T-helper 2 cell (primary cell): ENCODE measurements at places on chromosomes 5 and 9.

DNA sequence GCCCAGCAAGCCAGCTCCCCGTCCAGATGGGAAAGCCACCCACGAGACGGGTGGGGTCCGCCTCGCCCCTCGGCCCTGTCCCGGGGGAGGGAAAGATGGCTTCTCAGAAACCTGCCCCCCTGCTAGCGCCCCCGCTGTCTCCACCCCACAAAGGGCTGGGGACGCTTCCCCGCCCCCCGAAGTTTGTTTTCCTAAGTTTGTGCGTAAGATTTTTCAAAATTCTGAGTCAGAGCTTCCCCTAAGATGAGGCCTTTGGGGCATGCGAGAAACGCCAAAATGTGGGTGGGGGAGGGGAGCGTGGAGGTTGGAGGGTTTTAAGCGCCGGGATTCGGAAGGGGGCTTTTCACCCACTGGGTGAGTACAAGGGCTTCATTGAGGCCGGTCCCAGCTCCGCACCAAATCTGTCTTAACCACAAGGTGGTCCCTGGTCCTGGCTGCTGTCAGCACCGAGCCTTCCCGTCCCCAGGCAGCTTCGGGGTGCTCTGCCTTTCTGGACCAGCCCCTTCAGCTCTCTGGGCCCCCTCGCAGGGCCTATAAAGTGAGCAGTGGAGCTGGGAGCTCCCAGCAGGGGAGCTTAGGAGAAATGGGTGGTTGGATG lies 32.3 kb downstream of the PRRX2 start:
- DNase-seq, result no peak

GRCh38 chr9:94082553-94082952 lies 1.7 kb upstream of the PTPDC1 start:
- DNase-seq, result peak; percentile 69

- DNase-seq, result peak; percentile 15
These were observed 216.2 kb upstream of the CLINT1 start for GRCh38 chr5:158074992-158075769.

GRCh38 chr9:101477736-101478135 lies 42.2 kb upstream of the ALDOB start:
- DNase-seq, result no peak

DNA sequence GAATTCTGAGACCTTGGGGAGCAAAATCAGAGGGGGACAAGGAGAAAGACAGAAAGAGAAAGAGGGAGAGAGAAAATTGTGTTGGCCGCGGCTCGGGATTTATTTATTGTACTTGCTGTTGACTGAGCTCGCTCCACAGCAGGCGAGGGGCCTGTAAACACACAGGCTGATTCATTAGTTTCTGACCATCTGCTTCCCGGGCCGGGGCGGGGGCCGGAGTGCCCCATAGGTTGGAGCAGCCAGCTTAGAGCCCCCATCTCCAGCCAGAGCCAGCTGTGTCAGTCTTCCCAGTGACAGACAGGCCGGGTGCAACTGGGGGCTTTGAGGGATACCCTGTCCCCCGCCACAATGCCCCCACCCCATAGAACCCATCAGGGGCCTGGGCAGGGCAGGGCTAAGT lies 30.9 kb downstream of the NTNG2 start:
- DNase-seq, result no peak

GRCh38 chr5:79886456-79886855 lies 104.6 kb downstream of the MTX3 start:
- no peak for DNase-seq

- DNase-seq, result no peak
These were observed 1.1 kb upstream of the TLE4 start for GRCh38 chr9:79570448-79571308.

- peak; percentile 66 for DNase-seq
These were observed 15.8 kb downstream of the ERGIC1 start for GRCh38 chr5:172849606-172850453.

GRCh38 chr9:27542508-27542907 lies 12.9 kb upstream of the MOB3B start:
- no peak for DNase-seq

DNA sequence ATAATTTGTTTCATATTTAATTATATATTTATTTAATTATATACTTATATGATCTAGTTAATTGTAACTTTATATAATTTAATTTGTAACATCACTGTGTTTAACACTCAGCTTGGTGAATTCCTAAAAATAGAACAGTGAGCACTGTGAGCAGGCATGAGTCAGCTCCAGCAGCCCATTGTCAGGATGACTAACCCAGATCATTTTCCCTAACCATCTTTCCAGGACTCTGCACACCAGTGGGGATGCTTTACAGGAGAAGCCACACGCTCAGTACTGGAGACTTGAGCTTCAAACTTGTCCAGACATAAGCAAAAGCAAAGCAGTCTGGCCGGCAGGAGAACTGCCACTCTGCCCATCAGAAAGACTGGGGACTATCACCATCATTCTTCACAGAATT lies 446.2 kb upstream of the TRPC7 start:
- DNase-seq, result no peak

- no peak for DNase-seq
These were observed 813 bp upstream of the SLU7 start for GRCh38 chr5:160419458-160420330.

DNA sequence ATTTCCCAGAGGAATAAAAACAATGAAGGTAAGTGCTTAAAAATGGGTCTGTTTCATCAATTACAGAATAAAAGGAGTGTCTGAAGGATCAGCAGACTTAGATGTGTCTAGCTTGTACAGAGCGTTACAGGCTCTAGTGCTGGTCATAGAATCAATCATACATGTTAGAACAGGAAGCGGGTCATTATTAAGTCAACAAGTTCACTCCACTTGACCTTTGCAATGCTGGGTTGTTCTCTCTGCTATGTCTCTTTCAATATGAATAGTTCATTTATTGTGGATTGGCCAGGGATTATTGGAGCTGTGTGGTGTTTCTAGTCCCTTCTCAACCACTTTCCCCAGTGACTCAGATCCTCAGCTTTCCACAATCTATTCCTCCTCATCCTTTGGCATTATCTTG lies 20.7 kb upstream of the EGFLAM start:
- no peak for DNase-seq

DNA sequence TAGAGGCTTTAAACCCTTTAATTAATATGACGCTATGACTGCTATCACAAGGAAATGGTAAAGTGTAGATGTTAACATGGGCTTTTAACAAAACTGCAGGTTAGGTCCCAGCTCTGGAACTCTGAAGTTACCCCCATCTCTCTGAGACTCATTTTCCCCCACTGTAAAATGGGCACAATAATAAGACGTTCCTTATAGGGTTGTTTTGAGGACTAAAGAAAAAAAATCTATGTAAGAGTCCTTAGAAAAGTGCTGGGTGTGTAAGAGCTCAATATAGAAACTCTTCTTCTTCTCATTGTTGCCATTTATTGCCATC lies 45.8 kb upstream of the STK32A start:
- no peak for DNase-seq

- no peak for DNase-seq
These were observed 99.3 kb downstream of the KCNIP1 start for GRCh38 chr5:170603109-170603508.

- no peak for DNase-seq
These were observed 87.9 kb downstream of the NUDT12 start for GRCh38 chr5:103474677-103475076.

- no peak for DNase-seq
These were observed 140.6 kb upstream of the KLF4 start for GRCh38 chr9:107630156-107630555.

DNA sequence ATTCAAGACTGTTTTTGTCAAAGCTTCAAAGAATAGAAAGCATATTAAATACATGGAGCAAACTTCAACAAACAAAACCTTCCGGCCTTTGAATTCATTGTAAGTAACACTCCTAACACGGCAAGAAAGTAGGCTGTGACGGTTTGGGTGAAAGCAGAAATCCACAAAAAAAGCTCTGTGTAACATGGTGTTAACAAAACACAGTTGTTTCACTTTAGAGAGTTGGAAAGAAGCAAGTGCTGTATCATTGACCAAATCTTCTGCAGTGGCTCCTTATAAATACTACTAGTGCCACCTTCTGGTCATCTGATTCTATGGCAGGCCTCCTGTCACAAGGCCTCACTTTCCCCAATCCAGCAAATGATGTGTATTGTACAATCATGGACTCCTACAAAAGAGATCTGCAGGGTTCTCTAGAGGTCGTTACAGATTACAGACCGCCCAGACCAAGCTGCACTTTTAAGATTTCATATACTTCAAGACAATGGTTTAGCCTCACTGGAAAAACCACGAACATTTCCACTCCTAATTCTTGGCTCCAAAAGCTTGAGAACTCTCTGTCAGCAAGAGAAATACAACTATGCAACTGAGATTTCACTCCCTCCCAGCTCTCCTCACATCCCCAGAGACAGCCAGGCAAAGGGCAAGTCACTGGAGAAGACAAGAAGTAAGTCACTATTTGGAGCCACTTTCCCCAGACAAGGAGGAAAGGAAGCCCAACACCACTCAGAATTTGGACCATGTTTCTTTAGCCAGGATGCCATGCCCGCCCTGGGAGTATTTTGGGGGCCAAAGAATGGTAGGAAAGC lies 196.2 kb downstream of the DTWD2 start:
- DNase-seq, result peak; percentile 59

GRCh38 chr9:18488886-18489285 lies 14.9 kb downstream of the ADAMTSL1 start:
- no peak for DNase-seq

DNA sequence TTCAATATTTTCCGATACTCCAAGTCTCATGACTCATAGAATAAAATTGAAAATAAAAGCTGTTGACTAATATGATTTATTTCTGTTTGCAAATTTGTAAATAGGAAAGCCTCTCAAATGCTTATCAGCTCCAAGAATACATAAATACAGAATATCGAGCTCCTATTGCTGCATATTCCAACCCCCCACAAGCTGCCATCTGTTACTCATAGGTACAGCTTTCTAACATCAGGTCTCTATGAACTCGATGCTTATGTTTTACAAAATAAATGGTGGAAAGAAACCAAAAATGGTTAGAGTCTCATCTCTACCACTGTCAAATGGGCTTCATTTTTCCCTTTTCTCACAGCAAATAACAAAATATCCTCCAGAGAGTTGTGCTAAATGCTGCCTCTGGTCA lies 631.6 kb upstream of the CDH18 start:
- DNase-seq, result no peak

DNA sequence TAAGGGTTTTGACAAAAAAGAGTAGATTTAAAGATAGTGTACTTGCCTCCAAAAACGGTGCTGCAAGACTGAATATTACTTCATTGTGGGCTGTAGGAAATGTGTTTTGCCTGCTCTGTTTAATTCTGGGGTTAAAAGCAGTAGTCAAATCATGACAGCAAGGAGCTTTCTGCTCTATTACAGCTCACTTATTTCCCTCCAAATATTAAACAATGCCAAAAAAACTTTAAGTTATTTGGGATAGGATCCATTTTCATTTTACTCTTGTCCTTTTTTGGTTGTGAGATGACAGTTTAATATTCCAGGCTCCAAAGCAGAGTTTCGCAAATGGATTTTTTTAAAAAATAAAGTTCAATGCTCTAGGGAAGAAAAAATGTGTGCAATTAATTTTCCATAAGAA lies 340.4 kb upstream of the RGMB start:
- DNase-seq, result no peak

- no peak for DNase-seq
These were observed 22.7 kb upstream of the UBLCP1 start for GRCh38 chr5:159240301-159240870.

- no peak for DNase-seq
These were observed 63.6 kb downstream of the NRG2 start for GRCh38 chr5:139979518-139979917.

GRCh38 chr5:159112436-159112835 lies 12.7 kb upstream of the EBF1 start:
- DNase-seq, result no peak

DNA sequence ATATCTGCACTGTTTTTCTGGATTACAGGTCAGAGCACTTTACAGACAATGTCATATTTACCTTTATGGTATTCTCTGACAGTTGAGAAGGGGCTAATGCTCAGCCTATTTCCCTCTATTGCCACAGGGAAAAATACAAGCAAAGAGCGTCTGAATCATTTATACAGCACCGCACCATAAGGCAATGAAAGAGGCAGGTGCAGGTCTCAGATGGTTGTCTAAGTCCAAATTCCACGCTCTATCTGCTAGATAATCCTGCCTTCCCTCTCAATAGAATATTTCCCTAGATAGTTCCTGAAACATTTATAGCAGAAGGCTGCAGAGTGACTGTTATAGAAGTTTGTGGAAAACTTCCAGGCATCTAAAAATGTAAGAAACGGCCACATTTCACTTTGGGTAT lies 446.1 kb upstream of the CDH6 start:
- DNase-seq, result no peak

- no peak for DNase-seq
These were observed 11.3 kb downstream of the MYOZ3 start for GRCh38 chr5:150672237-150672883.

DNA sequence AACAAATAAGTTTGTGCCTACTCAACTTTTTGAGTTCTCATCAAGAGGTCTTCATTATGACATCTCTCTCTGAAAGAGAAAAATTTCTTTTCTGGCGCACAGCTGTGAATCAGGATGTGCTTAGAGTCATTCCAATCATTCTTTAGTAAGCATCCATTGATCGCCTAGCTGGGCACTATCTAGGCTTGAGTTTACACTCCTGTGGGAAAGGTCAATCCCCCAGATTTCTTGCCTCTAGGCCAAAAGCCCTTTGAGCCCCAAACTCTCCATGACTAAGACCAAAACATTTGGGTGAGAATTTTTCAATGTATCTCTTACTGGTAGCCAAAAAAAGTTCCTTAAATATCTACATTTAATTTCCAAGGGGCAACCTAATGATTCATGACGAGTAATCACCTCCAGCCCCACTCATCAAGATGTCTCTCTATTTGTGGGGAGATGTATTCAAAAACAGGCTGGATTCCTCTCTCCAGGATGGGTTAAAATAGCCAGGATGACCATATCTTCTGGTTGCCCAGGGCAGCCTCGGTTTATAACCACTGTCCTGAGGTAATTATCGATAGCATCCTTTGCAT lies 101.7 kb downstream of the GNA14 start:
- DNase-seq, result no peak

DNA sequence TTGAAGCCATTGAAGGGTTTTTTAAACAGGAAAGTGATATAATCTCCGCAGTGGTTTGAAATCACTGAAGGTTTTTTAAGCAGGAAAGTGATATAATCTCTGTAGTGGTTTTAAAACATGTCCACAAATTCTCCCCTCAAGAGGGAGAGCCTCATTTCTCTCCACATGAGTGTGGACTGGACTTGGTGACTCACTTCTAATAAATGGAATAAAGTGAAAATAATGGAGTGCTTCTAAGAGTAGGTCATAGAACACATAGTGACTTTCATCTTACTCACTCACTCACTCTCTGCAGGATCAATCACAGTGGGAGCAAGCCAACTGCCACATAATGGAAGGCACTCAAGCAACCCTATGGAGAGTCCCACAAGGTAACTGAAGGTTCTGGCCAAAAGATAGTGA lies 12.0 kb downstream of the CTNNAL1 start:
- no peak for DNase-seq

DNA sequence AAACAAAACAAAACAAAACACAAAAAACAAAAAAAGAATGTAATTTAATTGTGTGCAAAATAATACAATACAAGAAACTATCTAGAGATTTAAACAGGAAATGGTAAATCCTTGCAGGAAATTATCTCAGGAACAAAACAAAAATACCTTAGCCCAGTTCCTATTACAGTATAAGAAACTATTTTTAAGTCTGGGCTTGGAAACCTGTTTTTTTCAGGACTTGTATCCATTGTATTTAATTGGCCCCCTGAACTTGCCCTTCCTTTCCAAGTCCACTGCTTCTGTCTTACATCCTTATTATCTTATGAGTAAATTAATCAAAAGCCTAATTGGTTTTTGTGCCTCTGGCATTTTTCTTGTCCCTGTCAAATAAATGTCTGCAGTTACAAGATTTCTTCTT lies 48.5 kb downstream of the ST8SIA4 start:
- DNase-seq, result no peak

GRCh38 chr5:52837591-52838001 lies 49.9 kb downstream of the ITGA1 start:
- DNase-seq, result no peak
